ENCODE measurements at places on chromosomes 6 and 20. TPM values are rescaled to one million over a fixed set of nuclear protein-coding genes. Genes with fewer than 3 reads are reported as not detected.

- H3K4me1 ChIP-seq, result peaks cover 18% of the 10 kb centered on the region
- H3K27ac ChIP-seq, result no peak overlapping the region
- no peak for DNase-seq
- no peaks in the 10 kb centered on the region for H3K36me3 ChIP-seq
These were observed 310.4 kb downstream of the HAO1 start for GRCh38 chr20:7629880-7630279.

GRCh38 chr6:79261666-79262065, 27.2 kb upstream of the HMGN3 start:
- no peaks in the 10 kb centered on the region for H3K27me3 ChIP-seq
- H3K4me3 ChIP-seq, result no peak overlapping the region
- no peaks in the 10 kb centered on the region for H3K36me3 ChIP-seq
- peaks cover 2% of the 10 kb centered on the region for H3K4me1 ChIP-seq

DNA sequence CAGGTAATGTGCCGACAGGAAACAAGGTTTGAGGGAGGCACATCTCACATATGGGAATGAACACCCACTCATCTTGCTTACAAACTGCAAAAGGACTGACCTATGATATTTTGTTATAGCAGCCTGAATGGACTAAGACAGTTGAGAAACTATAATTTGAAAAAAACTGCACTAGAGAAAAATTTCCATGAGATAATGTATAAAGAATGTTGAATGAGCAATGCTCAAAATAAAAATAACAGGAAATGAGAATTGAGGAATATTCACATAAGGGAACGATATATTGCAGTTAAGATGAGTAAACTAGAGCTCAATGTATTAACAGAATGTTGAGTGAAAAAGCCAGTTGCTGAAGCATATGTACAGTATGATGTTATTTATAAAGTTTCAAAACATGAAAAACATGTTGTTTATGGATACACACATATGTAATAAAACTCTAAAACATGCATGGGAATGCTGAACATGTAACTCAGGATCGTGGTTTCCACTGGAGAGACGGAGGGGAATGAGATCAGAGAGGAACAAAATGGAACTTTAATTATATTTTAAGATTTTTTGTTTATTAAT, 6.3 kb upstream of the TBC1D22B start:
- H3K27me3 ChIP-seq, result no peaks in the 10 kb centered on the region
- H3K27ac ChIP-seq, result no peak overlapping the region
- peaks cover 2% of the 10 kb centered on the region for H3K4me1 ChIP-seq
- H3K36me3 ChIP-seq, result no peaks in the 10 kb centered on the region

- H3K4me1 ChIP-seq, result peaks cover 28% of the 10 kb centered on the region
- no peak overlapping the region for H3K4me3 ChIP-seq
These were observed 44.9 kb downstream of the TPD52L1 start for GRCh38 chr6:125198398-125198937.

DNA sequence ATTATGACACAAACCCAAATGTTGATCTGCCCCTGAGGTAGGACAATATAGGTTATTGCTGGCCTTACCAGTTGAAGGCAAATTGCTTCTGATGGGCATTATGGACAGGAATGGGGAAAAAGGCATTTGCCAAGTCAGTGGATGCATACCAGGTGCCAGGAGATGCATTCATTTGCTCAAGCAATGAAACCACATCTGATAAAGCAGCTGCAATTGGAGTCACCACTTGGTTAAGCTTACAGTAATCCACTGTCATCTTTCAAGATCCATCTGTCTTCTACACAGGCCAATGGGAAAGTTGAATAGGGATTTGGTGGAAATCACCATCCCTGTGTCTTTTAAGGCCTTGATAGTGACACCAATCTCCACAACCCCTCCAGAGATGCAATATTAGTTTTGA, 648.6 kb downstream of the COL12A1 start:
- no peaks in the 10 kb centered on the region for H3K36me3 ChIP-seq
- H3K27ac ChIP-seq, result no peak overlapping the region
- H3K4me1 ChIP-seq, result no peaks in the 10 kb centered on the region
- no peak for DNase-seq
- H3K27me3 ChIP-seq, result no peaks in the 10 kb centered on the region

GRCh38 chr6:166415306-166415705, 32.6 kb upstream of the MPC1 start:
- no peak overlapping the region for H3K27ac ChIP-seq
- no peaks in the 10 kb centered on the region for H3K36me3 ChIP-seq
- H3K4me3 ChIP-seq, result no peak overlapping the region
- H3K27me3 ChIP-seq, result no peaks in the 10 kb centered on the region
- H3K4me1 ChIP-seq, result no peaks in the 10 kb centered on the region
- DNase-seq, result no peak

- H3K27ac ChIP-seq, result no peak within 1 kb of the TSS
- peaks cover 22% of the 10 kb centered on the region for H3K27me3 ChIP-seq
- no peak for DNase-seq
- peaks cover 6% of the 10 kb centered on the region for H3K4me1 ChIP-seq
These were observed at the start of gene SLCO4A1 for GRCh38 chr20:62642051-62642665. SLCO4A1 (plus strand) TSS chr20:62642503; CDS start chr20:62656455, 13,952 bp downstream.

- peak; percentile 38 for DNase-seq
- H3K4me3 ChIP-seq, result no peak overlapping the region
- no peaks in the 10 kb centered on the region for H3K27me3 ChIP-seq
- no peak overlapping the region for H3K27ac ChIP-seq
- H3K36me3 ChIP-seq, result no peaks in the 10 kb centered on the region
- peaks cover 29% of the 10 kb centered on the region for H3K4me1 ChIP-seq
These were observed 615.3 kb upstream of the BTBD3 start for GRCh38 chr20:11302436-11302835.

Gene SOX18
- polyA plus RNA-seq, result not detected

Gene C6orf132
- 8.1 TPM for polyA plus RNA-seq

All from keratinocyte (primary cell).